GM04503 (cell line): ENCODE measurements at places on chromosomes 2 and 18.
A peak's percentile ranks its signal among the peaks of the same experiment; 100 is the strongest.

DNA sequence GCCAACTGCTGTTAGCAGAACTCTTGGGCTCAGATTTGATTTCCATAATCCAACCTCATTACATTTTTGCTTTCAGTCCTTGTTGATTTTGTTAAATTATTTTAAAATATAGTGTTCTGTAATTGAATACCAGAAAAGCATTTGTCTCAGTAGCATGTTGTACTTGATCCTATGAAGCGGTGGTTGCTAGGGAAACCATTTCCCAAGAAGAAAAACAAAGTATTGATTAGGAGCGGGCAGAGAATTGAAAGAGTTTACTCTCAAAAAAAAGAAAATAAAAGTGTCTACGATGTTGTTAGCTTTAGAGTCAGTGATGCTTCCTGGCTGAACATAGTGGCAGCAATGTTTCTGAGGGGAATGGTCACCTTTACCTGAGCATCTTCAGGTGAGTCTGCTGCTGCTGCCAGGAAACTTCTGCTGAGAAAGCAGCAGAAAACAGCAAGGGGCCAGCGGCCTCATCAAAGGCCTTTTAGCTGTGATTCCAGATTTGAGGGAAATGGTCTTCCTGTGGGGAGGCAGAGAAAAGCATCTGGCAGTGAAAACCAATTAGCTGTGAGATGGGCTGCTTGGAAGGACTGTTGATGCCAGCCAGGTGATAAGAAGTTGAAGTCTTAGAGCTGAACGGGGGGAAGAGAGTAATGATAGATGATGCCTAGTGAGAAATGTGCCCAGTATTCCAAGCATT is 37.1 kb downstream of the CRIM1 start:
- DNase-seq: no peak

DNA sequence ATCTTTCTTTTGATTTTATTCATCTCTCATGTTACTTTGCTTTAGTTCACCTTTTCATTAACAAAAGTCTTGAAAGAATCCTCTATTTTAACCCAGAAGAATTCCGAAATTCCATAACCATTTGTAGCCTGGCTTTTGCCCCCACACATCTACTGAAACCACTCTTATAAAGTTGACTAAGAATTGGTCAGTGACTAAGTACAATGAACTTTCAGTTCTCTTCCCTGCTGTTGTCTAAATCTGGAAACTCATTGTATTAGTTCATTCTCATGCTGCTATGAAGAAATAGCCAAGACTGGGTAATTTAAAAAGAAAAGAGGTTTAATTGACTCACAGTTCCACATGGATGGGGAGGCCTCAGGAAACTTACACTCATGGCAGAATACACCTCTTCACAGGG is 49.9 kb upstream of the PNPT1 start:
- peak; percentile 30 for DNase-seq

DNA sequence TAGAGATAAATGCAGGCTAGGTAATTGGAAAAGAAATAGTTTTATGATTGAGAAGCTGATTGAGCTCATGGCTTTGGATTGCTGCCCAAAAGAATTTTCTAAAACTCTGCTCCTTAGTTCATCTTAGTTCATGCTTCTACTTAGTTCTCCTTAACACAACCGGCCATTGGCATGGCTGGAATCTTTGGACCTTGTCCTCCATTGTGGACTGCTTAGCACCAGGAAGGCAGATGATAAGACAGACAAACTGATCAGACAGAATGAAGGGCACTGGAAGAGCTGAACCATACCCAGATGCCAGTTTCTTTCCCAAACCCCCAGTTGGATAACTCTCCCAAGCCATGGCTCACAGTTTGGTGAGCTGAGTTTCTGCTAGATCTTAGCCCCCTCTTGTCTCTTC is 36.3 kb upstream of the NABP1 start:
- DNase-seq: no peak

DNA sequence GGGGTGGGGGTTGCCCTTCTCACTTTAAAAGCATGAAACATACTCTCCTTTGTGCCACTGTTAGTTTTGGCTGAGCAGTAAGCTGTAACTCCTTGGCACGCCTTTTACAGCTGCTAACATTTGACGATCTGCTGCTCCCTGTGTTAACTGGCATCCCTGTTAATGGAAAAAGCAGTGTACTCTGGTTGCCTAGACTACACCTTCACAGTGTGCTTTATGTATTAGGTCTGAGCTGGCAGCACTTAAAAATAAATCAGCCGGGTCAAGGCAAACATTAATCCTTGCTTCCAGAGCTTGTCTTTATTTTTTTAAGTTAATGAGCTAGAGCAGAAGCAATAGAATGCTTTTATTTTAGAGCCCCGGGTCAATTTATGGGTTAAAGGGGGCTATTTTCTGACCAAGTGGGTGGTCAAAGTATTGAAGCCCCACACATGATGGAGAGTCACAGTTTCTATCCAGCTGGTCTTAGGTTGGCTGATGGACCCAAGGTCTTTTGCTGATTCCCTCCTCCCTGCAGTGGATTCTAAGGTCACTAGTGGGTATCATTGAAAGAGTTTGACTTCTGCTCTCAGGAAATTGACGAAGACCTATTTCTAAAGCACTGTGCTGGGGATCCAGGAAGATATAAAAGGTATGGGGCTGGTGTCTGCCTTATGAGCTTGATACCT is 54.5 kb downstream of the CFAP221 start:
- no peak for DNase-seq

DNA sequence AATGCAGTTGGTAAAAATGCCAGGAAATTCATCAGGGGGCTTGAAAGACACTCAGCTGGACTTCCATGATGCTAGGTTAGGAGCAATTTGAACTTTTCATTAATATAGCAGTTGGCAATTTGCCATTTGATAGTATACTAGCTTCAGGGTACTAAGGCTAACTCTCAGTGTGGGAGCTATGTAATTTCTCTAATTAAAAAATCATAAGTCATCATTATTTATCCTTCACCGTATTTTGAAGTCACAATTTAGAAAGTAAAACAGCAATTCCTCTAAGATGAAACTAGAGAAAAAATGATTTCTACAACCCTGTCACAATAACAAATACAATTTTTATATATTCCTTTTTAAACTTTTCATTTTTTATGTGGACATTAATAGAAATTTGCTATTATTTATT is 190.8 kb downstream of the GPD2 start:
- DNase-seq: no peak

- no peak for DNase-seq
These were observed 54.2 kb upstream of the CDCA7 start for GRCh38 chr2:173300458-173300857.

DNA sequence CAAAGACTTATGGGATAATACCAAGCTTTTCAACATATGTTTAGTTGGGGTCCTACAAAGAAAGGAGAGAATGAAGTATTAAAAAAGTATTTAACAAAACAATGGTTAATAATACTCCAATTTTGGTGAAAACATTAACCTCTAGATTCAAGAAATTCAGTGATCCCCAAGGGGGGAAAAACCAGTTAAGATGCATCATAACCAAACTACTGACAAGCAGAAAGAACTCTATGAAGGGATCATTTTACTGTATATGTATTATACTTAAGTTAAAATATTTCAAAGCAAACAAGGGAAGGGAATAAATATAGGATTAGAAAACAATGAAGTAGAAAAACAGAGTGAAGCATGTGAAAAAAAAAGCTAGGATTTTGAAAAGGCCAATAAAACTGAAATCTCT is 8.7 kb downstream of the CNRIP1 start:
- DNase-seq: no peak

DNA sequence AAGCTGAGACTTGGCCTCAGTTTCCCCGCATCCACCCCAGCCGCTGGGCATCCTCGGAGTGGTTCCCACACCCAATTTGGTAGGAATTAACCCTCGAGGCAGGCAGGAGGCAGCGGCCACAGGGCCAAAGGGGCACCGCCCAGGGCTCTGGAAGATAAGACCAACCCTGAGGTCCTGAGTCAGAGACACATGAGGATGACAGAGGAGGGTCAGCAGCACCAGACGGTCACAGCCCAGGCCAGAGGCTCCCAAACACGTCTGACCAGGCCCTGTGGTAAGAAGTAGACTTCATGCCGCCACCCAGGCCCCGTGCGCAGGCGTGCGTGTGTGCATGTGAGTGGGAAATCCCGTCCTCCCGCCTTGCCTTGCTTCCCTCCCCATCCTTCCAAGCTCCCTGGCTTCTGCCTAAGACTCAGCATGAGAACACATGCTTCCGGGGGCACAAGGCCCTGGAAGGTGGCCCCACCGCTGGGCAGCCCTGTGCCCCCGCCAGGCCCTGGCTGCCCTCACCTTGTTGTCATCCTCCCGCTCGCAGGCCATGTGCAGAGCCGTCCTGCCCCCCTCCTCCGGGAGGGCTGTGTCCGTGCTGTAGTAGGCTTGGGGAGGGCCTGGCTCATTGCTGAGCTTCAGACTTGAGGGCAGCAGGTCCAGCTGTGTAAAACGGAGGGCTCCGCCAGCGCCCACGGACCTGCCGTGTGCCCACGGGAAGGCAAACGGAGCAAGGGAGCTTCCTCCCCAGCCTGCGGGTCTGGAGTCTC is 46.3 kb downstream of the ANKMY1 start:
- no peak for DNase-seq

DNA sequence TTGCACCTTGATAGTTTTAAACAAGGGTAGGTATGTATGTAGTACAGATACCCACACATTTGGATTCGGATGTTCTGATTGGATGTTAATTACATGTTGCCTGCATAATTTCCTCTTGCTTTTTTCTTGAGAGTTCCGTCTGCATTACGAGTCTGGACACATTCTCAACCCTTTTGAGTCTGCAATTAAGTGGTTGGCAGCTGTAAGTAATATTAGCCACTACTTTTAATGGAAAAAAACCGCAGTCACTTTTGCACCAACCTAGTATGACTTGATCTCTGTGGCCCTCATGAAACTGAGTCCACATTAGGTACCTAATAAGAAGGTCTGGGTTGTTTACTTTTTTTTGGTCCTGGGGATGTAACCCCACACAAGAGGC is 217.3 kb downstream of the VAPA start:
- DNase-seq: no peak

DNA sequence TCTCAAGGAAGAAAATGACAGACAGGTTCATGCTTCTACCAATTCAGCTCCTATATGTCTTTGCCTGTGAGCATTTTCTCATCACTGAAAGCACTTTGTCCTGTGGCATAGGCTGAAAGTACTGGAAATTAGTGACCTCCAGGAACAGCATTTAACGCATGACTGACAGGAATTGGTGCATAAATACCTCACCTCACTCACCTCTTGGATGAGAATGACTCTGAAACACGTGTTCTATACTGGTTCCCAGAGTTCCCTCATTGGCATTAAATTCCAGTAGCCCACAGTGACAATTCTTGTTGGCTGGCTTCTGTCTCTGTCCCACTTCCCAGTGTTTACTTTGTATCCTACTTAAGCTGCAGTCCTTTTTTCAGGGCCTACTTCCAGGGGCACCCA is 83.4 kb upstream of the MAPRE2 start:
- DNase-seq: no peak

- no peak for DNase-seq
These were observed 177.1 kb downstream of the IRS1 start for GRCh38 chr2:226622484-226622883.

DNA sequence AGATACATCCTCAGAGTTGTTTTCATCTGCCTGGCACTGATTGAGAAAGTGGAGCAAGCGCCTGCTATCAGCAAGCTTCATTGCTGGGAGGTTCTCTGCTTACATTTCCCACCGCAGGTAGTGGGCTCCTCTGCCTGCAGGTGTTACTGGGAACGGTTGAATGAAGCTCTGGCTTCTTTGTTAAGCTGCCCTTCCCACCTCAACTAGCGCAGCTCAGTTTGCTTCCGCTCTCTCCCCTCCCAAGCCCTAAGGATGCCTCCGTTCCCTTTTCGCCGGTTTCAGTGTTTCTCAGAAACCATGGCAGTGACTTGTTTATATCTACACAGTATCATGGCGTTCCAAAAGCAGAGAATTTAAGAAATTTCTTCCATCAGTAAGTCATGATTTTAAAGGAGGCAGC is 72.2 kb upstream of the B3GNT7 start:
- no peak for DNase-seq

DNA sequence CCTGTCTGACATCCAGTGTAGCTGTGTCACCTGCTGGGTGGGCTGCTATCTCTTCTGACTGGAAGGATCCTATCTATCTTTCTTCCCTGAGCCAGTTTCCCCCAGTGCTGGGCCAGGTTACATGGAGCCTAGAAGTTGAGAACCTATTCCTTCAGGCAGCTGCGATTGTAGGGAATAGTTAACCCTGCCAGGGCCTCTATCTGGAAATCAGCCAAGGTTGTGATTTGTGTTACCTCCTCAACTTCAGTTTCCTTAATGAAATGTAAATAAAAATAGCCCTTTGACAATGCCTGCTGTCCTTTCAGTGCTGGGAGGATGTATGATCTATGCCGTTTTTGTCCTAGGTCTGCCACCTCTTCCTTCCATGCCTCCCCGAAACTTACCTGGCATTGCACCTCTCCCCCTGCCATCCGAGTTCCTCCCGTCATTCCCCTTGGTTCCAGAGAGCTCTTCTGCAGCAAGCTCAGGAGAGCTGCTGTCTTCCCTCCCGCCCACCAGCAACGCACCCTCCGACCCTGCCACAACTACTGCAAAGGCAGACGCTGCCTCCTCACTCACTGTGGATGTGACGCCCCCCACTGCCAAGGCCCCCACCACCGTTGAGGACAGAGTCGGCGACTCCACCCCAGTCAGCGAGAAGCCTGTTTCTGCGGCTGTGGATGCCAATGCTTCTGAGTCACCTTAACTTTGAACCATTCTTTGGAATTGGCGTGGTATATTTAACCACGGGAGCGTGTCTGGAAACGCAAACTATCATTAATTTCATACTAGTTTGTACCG is 36.6 kb downstream of the GORASP2 start:
- DNase-seq: no peak

- DNase-seq: no peak
These were observed 12.2 kb upstream of the ATP6V1B1 start for GRCh38 chr2:70923378-70924015.

DNA sequence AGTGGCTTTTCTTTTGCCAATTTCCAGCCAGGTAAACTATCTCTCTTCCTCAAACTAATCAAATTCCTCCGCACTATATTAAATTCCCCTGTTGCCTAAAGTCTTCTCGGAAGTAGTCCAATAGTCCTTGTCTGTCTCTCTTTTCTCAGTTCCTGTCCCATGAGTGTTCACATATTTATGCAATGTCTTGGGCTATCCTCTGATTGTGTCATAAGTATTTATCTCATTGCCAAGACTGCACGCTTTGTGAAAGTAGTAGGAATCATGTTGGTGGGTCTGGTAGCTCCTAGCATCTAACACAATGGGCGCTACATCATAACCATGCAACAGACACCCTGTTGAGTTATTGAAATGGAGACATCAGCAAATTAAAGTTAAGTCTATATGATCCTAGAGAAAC is 59.9 kb upstream of the POU3F3 start:
- DNase-seq: no peak

DNA sequence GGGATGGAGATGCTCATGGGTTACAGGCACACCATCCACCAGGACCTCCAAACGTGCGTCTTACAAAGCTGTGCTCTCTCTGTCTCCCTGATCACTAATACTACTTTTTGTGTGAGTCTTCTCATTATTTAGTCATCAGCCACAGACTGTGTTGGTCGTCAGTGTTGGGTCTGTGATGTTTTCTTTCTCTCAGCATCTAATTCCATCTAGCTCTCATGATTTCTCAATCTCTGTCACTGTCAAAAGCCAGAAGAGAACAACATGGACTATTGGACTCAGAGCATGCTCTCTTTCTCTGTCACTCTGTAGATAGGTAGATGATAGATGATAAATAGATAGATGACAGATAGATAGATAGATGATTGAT is 6.0 kb upstream of the ARL4C start:
- no peak for DNase-seq

- DNase-seq: no peak
These were observed 259.7 kb downstream of the PDE11A start for GRCh38 chr2:177812713-177813396.
